ENCODE measurements at places on chromosomes 1 and 21.

- no peak for DNase-seq
Measured at GRCh38 chr1:209873067-209873799, 45.5 kb downstream of the UTP25 start.

DNA sequence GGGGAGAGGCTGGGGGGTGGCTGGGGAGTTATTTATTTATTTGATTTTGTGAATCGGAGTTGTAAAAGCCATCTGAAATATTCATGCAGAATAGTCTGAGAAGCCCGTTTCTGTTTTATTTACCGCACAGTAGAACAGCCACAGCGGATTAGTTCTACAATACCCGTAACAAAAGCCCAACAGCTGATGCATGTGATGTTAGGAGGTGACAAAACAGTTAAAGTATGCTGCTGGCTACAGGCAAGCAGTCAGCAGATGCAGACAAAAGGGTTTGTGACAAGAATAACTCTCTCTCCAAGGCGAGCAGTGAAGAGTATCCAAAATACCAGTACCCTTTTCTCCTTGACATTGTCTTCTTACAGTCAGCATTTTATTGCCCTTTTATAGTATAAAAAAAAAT, 42.0 kb downstream of the PROX1 start:
- no peak for DNase-seq

- DNase-seq, result no peak
Measured at GRCh38 chr1:210817385-210818275, 316.3 kb downstream of the KCNH1 start.

DNA sequence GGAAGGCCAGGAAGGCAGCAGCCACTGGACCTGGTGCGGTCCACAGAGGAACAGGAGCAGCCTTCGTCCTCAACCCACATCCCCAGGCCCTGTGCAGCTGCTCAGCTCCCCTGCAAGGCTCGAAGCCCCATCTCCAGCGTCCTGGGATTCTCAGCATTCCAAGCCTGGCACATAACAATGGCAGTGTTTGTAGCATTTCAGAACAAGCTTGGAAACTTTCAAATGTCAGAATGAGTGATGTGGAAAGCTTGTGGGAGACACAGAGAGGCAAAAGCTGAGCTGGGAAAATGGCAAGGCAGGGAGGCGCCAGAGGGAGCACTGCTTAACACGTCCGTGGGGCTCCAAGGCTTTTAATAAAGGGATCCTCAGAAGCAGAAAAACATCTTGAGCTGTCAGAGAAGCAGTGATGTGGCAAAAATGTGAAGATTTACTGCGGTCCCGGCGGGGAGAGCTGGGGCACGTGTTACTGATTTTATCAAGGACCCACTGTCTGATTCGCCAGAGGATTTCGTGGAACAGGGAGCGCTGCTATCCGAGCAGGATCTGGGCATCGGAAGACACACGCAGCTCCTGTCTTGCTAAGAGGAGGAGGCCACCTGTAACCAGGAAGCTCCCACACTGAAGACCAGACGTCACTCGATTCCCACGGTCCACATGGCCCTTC, 38.1 kb downstream of the TOMM20 start:
- no peak for DNase-seq

DNA sequence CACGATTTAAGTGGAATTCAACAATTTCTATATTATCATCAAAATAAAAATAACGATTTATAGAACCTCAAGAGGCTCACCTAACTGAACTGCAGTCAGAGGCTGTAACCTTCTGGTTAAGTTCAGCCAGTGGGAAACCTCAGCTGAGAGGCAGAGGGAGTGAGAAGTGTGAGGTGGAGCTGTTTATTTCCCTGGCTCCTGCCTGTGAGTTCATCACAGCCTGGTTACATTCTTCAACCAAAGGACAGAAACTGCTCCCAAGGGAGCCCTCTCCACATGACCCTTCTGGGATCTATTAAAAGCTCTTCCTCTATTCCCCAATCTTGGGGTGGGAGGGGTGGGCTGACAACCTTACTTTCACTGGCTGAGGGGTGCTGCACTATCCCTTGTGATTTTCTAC, 22.2 kb downstream of the DYNLT5 start:
- DNase-seq, result peak; percentile 11

- no peak for DNase-seq
Measured at GRCh38 chr1:172609528-172609927, 49.4 kb upstream of the FASLG start.

Measured in suppressor macrophage (primary cell).